Muscle of back (tissue), 13 donors: ENCODE measurements at places on chromosomes 4 and X.

DNA sequence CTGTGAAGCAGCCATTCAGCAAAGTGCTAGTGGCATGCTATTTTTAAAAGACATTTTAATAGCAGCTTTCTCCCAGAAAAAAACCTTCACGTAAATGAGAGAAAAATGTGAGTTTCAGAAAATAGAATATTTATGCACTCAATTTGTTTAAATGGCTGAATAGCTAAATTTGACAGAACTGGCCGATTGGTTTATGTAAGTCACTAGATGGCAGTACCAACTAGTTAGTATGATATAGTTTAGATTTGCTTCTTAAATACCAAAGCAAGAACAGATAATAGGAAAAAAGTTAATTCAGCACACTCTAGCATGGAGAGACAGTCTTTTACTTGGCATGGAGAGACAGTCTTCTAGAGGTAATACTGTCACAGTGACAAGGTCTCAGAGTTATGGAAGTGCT, 250.1 kb downstream of the SNCA start:
- DNase-seq = no peak

- DNase-seq = peak; percentile 11
These were observed 33.5 kb upstream of the AMOT start for GRCh38 chrX:112874175-112874574.

DNA sequence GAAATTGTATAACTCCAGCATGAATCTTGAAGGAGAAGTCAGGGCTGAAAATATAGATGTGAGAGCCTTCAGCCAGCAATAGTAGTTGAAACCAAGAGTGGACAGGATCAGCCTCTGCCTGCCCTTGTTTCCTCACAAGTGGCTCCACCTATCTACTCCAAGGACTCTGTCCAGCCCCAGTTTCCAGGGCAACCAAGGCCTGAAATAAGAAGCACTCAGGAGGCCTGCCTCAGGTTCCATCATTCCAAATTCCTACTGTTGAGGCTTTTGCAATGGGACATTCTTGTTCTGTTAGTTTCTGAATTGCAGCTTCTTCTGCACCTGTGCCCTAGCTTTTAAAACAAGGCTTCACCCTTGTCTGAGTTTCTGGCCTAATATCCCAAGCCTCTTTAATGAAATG, 41.6 kb downstream of the TRPC5OS start:
- DNase-seq = no peak

- no peak for DNase-seq
These were observed 173.9 kb downstream of the SCFD2 start for GRCh38 chr4:53191997-53192396.

DNA sequence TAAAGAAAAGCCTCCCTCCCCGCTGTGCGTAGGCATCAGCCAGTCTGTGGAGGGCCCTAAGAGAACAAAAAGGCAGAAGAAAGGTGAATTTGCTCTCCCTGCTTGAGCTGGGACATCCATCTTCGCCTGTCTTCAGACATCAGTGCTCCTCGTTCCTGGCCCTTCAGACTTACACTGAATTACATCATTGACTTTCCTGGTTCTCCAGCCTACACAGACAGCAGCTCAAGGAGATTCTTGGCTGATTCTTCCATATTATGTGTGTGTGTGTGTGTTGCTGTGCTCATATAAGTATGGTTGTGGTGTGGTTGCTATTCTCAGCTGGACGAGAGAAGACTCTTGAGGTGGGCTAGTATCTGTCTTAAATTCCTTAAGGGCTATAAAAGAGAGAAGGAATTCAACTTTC, 35.5 kb upstream of the CD99L2 start:
- DNase-seq = no peak

- DNase-seq = no peak
These were observed 136.3 kb downstream of the MGST2 start for GRCh38 chr4:139801895-139802294.

DNA sequence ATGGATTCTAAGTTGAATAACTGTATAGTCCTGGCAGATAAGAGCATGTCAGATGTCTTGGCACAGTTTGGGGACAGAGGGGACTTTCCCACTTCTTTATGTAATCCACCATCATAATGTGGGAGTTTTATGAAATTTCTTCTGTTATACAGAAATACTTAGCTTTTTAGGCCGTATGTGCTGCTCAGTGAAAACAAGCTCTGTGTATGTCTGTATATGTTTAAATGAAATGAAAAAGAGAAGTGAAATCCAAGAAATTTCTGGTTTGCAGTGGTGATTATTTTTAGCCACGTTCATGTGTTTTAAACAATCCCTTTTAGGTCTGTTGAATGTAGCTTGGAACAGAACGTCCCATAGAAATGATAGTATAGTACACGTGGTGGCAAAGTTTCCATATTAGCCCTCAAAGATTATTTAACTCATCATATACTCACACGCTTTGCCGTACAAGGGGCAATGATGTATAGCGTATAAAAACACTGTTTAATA, 41.0 kb downstream of the GAB1 start:
- no peak for DNase-seq

GRCh38 chr4:143712155-143712550, 11.7 kb upstream of the FREM3 start:
- no peak for DNase-seq
